ENCODE measurements at places on chromosomes 5 and 9.

- no peak for DNase-seq
Measured at GRCh38 chr9:84385386-84386040, 45.0 kb upstream of the SLC28A3 start.

DNA sequence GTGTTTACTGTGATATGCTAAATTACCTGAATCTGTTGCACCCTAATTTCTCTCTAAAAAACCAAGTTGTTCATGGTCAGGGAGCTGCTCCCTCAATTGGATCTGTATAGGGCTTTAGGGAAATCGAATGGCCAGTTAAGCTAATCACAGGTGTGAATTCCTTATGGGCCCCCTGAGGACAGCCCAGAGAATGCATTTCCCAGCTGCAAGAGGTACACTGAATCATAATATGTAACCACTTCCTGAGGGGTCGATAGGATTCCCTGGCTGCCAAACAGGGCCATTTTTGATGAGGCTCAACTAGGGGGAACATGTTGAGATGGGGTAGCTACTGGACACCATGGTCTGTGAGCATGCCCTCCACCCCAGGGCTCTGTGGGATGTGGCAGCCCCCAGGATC is 478.6 kb downstream of the CCDC171 start:
- DNase-seq = no peak

DNA sequence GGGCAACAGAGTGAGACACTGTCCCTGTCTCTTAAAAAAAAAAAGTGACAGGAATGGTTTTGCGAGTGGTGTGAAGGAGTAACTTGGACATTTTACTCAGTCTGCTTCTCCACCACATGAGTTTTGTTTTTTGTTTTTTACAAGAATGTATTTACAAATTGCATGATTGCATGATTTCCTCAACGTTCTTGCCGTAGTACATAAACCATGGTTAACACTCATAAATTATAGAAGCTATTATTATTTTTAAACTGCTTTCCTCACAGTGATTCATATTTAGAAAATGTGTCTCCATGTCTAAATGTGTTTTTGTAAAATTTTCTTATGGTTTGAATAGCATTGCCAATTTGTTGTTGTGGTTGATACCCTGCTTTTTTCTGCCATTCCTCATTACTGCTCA is 220.0 kb downstream of the GOLPH3 start:
- DNase-seq = no peak

- DNase-seq = no peak
Measured at GRCh38 chr9:131181091-131181681, 55.8 kb downstream of the NUP214 start.

GRCh38 chr5:65873181-65873750 is 53.1 kb upstream of the ERBIN start:
- no peak for DNase-seq

DNA sequence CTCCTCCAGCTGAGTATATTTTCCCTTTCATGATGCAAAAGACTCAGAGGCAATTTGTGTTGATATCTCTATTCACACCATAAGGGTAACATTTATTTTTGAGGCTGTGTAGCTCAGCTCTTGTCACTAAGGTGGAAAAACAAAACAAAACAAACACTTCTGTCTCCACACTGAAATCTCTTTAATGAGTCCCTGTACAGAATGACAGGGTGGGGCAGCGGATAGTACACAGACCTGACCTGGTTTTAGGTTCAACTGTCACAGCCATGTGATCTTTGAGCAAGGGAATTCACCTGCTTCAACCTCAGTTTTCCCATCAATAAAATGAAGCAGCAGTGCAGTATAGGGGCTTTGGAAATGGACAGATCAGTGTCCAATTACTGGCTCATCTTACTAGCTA is 29.3 kb downstream of the TLR4 start:
- DNase-seq = no peak

- DNase-seq = peak; percentile 67
Measured at GRCh38 chr9:214648-215493, at the start of gene DOCK8. Gene DOCK8 (plus strand): TSS chr9:214865. CDS start chr9:214977, 112 bp downstream.

- no peak for DNase-seq
Measured at GRCh38 chr5:132473019-132473531, 17.5 kb downstream of the IRF1 start.

DNA sequence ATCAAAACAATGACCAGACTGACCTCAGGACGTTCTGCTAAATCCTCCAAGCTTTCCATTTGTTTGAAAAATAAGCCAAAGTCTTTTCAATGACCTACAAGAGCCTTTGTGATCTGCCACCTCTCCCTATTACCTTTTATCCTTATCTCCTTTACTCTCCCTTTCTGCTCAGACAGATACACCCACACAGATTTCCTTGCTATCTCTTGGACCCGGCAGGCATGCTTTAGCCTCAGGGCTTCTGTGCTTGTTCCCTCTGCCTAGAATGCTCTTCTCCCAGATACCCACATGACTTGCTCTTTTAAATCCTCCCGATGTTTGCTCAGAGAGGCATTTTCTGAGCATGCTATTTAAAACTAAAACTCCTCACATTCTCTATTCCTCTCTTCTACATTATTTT is 8.9 kb upstream of the ELOVL7 start:
- no peak for DNase-seq

GRCh38 chr9:133709015-133709611 is 29.0 kb downstream of the SARDH start:
- DNase-seq = no peak

GRCh38 chr5:32090755-32091128 is 83.4 kb downstream of the GOLPH3 start:
- no peak for DNase-seq

DNA sequence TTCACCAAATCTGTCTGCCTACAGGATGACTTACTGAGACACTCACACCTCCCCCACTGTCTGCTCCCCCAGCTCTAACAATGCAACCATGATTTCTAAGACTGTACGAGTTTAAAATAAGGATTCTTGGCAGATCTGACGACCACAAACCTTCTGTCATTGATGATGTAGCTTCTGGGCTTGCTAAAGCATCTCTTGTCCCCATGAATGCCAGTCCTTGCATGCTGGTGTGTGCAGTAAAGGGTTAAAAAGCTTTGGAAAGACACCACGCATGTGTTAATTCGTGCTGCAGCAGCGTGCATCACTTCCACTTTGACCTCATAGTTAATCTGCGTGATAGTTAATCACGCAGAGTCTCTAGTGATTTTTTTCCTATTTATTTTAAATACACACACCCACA is 411 bp upstream of the GABRG2 start:
- DNase-seq = no peak

GRCh38 chr5:37375091-37375490 is 4.0 kb upstream of the WDR70 start:
- DNase-seq = no peak

DNA sequence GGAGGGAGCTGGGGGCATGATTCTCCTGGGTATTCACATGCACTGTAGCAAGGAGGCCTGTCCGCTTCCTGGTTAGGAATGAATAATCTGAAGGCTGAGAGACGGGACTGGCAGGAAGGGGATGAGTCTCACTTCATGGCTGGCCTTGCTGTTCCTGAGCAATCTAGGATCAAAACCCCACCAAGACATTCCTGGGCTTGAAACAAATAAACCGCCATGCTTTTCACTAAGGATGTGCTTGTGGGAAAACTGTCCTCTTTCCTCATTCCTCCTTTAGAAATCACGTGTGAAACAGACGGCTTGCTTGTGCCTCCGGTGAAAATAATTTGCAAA is 132.8 kb downstream of the MACROH2A1 start:
- DNase-seq = no peak

GRCh38 chr5:54867310-54867944 is 118.0 kb downstream of the ESM1 start:
- peak; percentile 29 for DNase-seq

GRCh38 chr9:101375546-101375945 is 9.3 kb downstream of the BAAT start:
- no peak for DNase-seq

Data from HuH-7 (cell line).